CD4-positive, alpha-beta T cell treated with Interleukin-10 for 1 hour (primary cell): ENCODE measurements at places on chromosomes 7 and 10.

GRCh38 chr7:79124331-79124730 lies 329.1 kb downstream of the MAGI2 start:
- DNase-seq: no peak

DNA sequence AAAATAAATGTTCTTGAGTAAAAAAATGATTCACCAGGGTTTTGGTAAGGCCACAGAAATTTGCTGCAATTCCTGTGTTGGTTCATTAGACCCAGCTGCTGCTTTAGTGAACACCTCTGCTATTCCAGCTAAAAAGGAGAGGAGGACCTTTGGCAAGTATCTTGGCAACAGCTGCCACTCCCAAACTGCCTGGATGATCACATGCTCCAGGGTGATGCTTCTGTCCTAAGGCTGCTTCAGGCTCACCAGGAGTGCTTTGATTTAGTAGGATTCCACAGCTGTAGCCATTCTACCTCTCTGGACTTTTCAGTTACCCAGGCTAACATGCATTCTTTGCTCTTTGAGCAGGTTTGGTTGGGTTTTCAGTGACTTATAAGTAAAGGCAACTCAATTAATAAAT lies 82.6 kb upstream of the NPVF start:
- DNase-seq: no peak

GRCh38 chr10:120336911-120337540 lies 120.0 kb upstream of the PLPP4 start:
- peak; percentile 43 for DNase-seq

DNA sequence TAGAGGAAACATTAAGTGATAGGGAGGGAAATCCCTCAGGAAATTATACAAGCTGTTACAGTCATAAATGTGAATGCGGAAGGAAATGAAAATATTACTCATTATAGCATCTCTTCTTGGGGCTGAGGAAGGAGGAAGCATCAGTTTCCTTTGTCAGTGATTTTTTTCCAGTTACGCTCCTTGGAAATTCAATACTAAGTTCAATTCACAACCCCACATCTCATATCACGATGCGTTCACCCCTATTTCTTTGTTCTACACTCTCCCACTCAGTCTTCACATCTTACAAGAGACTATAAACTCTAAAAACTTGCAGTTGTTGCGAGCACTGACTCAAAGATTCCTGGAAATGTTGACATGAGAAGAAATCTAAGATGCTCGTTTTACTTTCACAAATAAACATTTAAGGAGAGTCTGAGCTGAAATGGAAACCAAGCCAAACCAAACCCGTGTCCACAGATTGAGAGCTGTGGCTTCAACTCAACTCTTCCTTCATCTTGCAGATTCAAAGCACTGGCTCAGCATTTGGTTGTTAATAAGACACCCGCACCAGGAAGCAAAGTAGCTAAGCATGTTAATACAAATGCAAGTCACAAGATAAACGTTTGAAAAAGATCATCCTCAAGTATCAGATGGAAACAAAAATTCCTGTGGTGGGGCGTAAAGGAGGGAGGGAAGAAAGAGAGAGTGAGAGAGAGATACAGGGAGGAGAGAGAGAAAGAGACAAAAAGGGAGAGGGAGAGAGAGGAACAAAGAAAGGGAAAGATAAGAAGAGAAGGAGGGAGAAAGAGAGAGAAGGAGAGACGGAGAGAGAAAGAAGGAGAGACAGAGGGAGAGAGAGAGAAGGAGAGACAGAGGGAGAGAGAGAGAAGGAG lies 150.0 kb upstream of the RSU1 start:
- DNase-seq: no peak

DNA sequence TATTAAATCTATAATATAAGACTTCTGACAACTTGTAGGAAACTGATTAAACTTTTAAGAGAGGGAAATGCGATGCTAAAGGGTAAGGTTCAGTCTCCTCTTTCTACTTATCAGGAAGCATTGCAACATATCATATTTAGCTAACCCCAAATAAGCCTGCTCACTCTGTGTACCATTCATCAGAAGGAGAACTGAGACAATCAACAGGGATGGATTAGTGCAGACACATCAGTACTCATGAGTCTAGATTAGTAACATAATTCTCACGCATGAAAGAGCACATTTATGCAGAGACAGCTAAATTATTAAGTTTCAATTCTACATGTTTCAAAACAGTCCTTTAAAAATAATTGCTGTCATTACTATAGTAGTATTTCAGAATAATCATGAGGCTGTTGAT lies 354.2 kb upstream of the ZWINT start:
- no peak for DNase-seq

DNA sequence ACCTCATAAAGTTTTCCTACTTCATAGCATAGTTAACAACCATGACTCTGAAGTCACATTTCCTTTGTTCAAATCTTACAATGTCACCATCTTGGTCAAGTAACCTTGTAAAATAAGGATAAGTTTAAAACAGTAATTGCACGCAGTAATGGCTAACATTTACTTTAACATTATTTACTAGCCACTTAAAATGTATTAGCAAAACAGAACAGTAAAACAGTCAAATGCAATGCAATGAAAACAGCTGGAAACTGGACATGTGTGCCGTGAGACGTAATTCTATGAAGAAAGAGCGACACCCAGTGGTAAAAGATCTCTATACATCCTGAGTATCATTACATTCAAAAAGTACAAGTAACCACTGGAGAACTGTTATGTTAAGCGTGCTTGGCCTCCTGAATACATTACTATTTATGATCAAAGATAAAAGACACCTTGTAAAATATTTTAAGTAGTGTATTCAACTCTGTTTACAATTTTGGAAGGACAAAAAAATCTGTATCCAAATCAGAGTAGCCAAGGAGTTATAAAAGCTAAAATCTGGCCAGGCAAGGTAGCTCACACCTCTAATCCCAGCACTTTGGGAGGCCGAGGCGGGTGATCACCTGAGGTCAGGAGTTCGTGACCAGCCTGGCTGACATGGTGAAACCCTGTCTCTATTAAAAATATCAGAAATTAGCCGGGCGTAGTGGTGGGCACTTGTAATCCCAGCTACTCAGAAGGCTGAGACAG lies 27.2 kb downstream of the ATE1 start:
- peak; percentile 54 for DNase-seq

- DNase-seq: no peak
Observed at GRCh38 chr7:134450294-134451000, 8.5 kb downstream of the AKR1B1 start.

DNA sequence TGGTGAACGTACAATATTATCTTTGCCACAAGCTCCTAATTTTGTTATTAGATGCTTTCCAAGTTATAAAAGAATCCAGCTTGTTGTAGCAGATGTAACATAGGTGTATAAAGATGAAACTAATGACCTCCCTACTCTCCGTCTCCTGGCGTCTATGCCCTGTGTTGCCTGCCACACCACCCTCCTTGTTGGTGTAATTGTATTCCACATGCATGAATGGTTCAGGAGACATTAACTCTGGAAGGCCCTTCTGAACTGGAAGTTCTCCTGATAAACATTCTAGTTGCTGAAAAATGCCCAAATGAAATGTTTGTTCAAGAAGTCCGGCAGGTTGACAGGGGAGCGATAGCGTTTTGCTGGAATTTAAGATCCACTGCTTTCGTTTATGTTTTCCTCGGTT lies 53.9 kb upstream of the SEPHS1 start:
- DNase-seq: no peak

DNA sequence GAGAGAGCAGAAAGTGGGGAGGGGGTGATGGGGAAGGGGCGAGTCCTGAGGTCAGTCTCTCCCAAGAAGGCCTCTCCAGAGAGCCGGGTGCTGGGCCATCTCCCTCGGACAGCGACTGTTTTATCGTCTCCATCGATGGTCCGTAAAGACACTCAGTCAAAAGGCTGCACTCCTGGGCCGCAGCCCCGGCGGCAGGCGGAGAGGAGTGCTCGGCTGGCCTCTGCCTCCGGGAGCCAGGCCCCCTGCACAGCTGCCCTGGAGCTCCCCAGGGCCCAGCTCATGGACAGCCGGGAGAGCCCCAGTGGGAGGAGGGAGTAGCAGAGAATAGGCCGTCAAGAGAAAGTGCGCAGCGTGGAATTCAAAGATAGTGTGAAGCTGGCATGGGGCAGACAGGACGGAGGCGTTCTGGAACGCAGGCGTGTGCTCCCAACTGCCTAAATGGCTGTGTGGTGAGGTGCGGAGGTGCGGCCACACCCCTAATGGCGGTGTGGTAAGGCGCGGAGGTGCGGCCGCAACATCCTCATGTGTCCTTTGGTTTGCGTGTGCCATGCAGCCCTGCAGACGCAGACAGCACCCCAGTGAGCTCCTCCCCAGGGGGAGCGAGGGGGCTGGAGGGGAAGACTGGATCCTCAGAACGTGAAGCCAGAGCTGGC lies 477.5 kb upstream of the FOXK1 start:
- DNase-seq: no peak

- DNase-seq: no peak
Observed at GRCh38 chr7:43847496-43847895, 21.8 kb downstream of the MRPS24 start.

DNA sequence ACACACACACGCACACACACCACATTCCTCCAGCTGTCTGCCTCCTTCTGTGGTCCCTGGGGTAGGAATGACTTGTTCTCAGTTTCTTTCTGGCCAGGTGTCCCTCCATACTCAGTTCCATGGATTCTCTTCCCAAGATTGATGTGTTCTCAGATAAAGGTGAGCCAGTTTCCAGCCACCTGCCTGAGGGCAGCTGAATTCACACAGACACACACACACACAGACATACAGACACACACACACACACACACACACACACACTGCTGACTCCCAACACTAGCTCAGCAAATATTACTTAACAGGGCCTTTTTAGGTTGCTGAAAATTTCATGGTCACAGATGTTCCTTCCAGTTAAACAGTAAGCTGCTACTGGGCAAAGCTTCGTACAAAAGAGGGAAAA lies 45.4 kb upstream of the GDF10 start:
- no peak for DNase-seq

- no peak for DNase-seq
Observed at GRCh38 chr10:131563411-131563810, 251.9 kb upstream of the TCERG1L start.

GRCh38 chr7:159033956-159034355 lies 110.7 kb downstream of the VIPR2 start:
- DNase-seq: no peak

DNA sequence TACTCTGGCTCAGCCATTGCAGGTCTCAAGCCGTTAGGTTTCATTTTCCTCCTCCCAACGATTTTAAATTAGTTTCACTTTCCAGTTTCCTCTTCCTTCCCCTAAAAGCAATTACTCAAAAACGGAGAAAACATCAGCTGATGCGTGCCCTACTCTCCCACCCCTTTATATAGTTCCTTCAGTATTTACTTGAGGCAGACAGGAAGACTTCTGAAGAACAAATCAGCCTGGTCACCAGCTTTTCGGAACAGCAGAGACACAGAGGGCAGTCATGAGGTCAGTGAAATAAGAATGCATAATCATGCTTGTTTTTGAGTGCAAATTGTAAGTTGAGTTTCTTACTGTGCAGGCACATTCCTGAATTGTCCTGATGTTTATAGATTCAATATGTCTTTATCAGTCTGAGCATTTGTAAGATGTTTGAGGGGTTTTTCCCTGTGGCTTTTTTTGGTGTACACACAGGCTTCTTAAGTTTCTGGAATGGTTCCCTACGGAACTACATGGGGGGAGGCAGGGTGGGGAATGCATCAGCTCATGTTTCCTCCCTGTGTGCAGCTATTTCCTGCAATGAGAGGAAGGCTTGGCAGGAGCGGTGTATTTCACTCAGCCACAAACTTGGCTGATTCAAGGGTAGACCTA lies at the start of gene IFIT3:
TSS of gene IFIT3 (plus strand) at position 195 of the 639 bp plus-strand sequence. CDS start at position 272, 77 bp downstream.
- DNase-seq: peak; percentile 50

DNA sequence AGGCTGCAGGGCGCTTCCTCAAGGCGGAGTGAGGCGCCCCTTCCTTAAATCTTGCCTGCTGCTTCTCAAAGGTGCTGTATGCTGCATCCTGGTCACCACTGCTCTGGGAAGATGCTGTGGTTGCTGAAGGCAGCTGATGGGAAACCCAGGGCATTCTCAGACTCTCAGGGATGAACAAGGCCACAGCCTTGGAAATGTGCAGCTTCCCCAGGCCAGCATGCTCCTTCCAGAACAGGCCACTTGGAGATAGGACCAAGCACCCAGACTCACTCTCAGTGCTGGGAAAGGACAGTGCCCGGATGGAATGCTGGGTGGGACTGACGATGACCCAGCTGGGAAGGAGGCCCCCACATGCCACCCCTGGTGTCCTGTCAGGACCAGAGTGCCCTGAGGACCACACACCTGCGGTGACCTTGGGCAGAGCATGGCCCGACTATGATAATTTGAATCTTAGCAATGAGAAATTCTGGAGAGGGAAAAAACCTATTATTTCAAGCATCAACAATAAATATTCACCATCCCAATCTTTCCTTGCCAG lies 235.5 kb downstream of the TNS3 start:
- no peak for DNase-seq

GRCh38 chr10:77926566-77927401 lies at the start of gene DLG5:
Gene DLG5, minus strand, starts transcription at chr10:77926755. Its CDS starts 235 bp downstream, at chr10:77926520.
- DNase-seq: peak; percentile 29

DNA sequence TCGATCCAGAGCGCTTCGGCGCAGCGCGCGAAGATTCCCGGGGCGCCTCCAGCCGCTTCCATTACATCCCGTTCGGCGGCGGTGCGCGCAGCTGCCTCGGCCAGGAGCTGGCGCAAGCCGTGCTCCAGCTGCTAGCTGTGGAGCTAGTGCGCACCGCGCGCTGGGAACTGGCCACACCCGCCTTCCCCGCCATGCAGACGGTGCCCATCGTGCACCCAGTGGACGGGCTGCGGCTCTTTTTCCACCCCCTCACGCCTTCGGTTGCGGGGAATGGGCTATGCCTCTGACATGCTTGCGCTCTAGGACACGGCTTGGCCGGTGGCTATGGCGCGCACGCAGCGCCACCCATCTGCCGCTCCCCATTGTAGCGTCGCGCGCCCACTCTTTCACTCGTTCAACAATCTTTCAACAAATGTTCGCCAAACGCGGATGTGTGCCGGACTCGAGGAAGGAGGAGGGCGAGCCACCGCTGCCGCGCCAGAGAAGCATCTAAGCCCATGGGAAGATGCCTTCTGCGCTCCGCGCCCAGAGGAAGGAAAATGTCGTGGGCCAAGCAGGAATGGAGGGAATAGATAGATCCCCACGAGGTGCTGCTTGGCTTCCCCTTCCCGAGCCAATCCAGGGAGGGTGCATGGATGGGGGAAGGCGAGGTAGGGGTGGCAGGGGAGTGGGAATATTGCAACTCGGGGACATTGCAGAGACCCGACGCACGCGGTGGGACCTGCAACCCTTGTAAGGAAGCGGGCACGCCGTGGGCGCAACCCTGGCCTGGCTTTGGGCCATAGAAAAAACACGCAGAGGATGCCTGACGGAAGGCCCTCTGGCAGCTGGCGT lies 5.1 kb upstream of the CYP26A1 start:
- no peak for DNase-seq

GRCh38 chr7:12570168-12570533 lies 369 bp upstream of the SCIN start:
- DNase-seq: no peak

GRCh38 chr7:132545756-132546155 lies 30.5 kb downstream of the PLXNA4 start:
- DNase-seq: no peak
